ENCODE measurements at places on chromosomes 16 and 17. TPM values are rescaled to one million over a fixed set of nuclear protein-coding genes. Genes with fewer than 3 reads are reported as not detected.

Gene SLC12A3
- total RNA-seq = not detected

Gene SSH2
- 32.0 TPM for total RNA-seq

- DNase-seq = no peak
- no peaks in the 10 kb centered on the region for H3K27me3 ChIP-seq
- no peaks in the 10 kb centered on the region for H3K4me1 ChIP-seq
- no peak overlapping the region for H3K27ac ChIP-seq
- no peak overlapping the region for H3K4me3 ChIP-seq
- H3K36me3 ChIP-seq = no peaks in the 10 kb centered on the region
These were observed 283.7 kb downstream of the CBLN1 start for GRCh38 chr16:48997946-48998345.

DNA sequence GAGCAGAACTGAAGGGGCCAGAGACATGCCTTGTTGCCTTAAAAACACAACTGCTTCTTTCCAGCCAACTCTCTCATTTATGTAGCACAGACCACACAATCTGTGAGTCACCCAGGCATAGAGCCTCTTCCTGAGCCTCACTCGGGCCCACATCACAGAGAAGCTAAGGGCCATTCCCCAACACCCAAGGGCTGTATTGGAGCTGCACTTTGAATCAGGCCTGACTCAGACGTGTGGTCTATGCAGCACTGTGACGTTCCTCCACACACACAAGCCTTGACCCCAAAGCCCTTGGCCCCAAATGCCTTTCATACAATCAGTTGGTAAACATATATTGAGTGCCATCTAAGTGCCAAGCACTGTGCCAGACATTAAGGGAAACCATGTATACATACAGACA, 308.9 kb upstream of the DYNLRB2 start:
- no peak overlapping the region for H3K27ac ChIP-seq
- H3K4me1 ChIP-seq = peaks cover 2% of the 10 kb centered on the region
- peaks cover under 1% of the 10 kb centered on the region for H3K27me3 ChIP-seq
- no peaks in the 10 kb centered on the region for H3K36me3 ChIP-seq
- DNase-seq = peak; percentile 62
- no peak overlapping the region for H3K4me3 ChIP-seq

Gene MEOX1
- 0.34 TPM for total RNA-seq

DNA sequence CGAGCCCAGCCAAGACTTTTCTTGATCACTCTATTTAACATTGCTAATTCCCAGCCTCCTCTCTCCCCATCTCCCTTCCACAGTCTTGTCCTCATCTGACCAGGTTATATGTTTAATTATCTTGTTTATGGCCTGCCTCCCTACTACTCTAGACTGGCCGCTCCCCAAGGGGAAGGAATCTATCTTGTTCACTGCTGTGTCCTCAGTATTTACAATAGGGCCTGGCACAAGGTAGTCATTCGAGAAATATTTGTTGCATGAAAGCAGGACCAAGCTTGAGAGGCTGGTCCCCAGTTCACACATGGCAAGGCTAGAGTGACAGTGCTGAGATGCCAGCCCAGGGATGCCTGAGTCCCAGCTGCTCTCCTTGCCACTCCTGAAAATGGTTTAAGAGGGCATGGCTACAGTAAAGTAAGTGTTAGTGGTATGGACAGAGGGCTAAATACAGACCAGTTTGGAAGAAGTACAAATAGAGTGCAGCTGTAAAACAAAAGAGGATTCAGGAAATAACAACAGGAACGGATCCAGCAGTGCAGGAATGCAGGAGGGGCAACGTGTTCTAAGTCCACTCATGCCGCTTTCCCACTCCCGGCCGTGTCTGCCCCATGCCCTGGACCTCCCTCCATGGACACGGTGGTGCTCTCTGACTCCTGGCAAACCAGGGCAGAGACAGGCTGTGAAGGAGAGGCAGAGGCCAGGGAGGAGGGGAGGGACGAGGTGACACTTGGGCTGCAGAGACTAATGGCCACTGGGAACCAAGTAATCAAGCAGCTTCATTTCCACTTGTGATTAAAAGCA, 65.6 kb downstream of the TOM1L2 start:
- H3K27ac ChIP-seq = no peak overlapping the region
- H3K27me3 ChIP-seq = no peaks in the 10 kb centered on the region
- no peaks in the 10 kb centered on the region for H3K4me1 ChIP-seq
- H3K36me3 ChIP-seq = no peaks in the 10 kb centered on the region
- H3K4me3 ChIP-seq = no peak overlapping the region
- DNase-seq = no peak

DNA sequence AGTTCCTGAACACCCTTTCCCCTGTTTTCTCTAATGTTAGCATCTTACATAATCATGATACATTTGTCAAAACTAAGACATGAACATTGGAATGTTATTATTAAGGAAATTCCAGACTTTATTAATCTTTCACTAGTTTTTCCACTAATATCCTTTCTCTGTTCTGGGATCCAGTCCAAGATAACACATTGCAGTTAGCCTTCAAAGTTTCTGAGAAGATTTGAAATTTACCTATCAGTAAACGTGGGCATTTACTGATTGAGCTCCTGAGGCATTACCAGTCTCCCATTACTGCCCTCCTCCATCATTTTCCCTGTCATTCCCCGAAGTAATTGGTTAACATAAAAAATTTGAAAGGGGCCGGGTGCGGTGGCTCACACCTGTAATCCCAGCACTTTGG, 5.7 kb upstream of the CD300LG start:
- no peak overlapping the region for H3K4me3 ChIP-seq
- H3K4me1 ChIP-seq = no peaks in the 10 kb centered on the region
- no peak overlapping the region for H3K27ac ChIP-seq
- H3K36me3 ChIP-seq = no peaks in the 10 kb centered on the region

DNA sequence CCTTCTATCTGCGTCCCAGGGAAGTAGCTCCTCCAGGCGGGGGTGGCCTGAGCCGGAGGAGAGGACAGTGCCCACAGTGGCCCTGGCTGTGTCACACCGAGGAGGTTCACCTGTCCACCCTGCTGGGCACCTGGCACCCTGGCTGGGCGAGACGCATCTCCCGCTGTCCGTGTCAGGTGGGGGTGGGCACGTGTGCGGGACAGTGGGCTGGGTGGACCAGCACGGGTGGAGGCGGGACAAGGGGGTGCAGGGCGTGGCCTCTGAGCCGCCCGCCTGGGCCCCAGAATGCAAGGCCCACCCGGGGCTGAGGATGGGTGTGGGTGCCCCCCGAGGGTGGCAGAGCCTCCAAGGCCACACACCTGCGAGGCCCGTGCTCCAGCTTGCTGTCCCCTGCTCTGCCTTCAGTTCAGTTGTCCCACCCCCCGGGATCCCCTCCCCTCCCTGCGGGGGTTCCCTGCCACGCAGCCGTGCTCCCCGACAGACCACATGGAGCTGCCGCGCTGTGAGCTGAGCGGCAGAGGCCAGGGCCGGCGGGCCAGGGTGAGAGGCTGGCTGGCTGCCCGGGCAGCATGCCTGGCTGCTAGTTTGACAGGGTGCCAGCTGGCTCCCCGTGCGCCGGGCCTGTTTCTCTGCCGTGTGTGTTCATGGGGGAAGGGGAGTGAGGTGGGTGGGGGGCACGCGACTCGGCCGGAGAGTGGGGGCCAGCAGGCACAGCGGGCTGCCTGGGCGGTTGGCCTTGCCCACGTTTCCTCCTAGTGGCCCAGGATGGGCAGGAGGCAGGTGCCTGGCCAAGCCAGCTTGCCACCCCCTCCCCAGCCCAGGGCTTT, 33.9 kb downstream of the BAHCC1 start:
- peaks cover 3% of the 10 kb centered on the region for H3K4me1 ChIP-seq
- DNase-seq = no peak
- peaks cover 23% of the 10 kb centered on the region for H3K27me3 ChIP-seq
- H3K4me3 ChIP-seq = no peak overlapping the region
- no peak overlapping the region for H3K27ac ChIP-seq

DNA sequence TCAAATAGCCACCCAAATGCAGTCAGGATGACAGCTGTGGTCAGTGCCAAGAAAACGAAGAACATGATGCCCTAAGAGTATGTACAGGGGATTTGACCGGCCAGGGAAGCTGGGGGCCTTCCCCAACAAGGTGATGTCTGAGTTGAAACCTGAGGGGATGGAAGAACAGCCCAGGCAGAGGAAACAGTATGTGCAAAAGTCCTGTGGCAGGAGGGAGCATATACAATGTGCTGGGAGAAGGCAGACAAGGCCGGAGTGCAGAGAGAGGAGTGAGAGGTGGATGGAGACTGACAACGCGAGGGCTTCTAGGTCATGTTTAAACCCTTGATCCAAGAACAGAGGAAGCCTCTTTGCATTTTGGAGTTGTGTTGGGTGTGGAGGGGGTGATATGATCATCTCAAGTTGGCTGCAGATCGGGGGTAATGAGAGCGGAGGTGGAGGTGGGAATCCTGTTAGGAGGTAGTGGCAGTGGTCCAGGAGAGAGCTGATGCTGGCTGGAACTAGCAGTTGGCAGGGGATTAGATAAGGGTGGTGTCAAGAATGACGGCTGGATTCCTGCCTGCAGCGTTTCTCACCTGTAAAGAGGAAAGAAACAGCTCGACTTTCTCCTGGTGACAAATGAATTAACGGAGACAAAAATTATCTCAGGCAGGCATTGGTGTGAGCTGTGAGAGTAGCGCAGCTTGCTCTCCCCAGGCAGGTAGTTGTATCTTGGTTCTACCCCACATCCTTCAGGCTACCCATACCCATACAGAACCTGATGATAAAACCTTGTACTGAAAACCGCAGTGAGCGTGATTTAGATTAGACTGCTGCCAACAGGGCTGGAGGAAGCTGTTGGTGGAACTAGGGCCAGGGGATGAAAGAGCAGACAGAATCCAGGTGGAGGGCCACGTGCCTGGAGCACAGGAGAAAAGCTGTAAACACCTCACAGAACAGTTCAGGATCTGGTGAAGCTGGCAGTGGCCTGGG, 37.2 kb upstream of the NGFR start:
- no peak for DNase-seq
- H3K27ac ChIP-seq = no peak overlapping the region
- H3K36me3 ChIP-seq = no peaks in the 10 kb centered on the region
- no peak overlapping the region for H3K4me3 ChIP-seq

GRCh38 chr16:53775821-53776431, 72.0 kb downstream of the FTO start:
- H3K4me3 ChIP-seq = no peak overlapping the region
- H3K4me1 ChIP-seq = peaks cover 20% of the 10 kb centered on the region
- H3K36me3 ChIP-seq = no peaks in the 10 kb centered on the region
- H3K27me3 ChIP-seq = no peaks in the 10 kb centered on the region
- no peak overlapping the region for H3K27ac ChIP-seq

Gene BRICD5
- 5.7 TPM for total RNA-seq

GRCh38 chr17:79622122-79622601, 11.3 kb upstream of the RBFOX3 start:
- no peaks in the 10 kb centered on the region for H3K4me1 ChIP-seq
- peaks cover 16% of the 10 kb centered on the region for H3K27me3 ChIP-seq
- H3K36me3 ChIP-seq = no peaks in the 10 kb centered on the region
- H3K4me3 ChIP-seq = no peak overlapping the region
- H3K27ac ChIP-seq = no peak overlapping the region
- peak; percentile 3 for DNase-seq

DNA sequence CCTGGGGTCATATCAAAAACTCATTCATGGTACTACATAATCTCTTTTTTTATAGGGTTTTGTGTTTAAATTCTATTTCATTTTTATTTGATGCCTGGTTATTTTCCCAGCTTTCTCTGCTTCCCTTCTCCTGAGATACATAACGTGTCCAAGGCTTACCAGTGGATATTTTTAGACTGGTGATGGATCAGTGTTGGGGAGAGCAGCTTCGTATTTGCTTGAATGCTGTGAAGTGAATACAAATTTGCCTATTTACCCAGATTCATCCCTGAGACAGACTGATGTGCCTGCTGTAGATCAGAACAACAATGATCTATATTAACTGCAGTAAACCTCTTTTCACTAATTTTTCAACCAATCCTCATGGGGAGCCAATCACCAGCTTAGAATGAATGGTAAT, 43.2 kb upstream of the FOXJ1 start:
- H3K4me3 ChIP-seq = no peak overlapping the region
- H3K36me3 ChIP-seq = peaks cover 1% of the 10 kb centered on the region
- no peak for DNase-seq
- no peaks in the 10 kb centered on the region for H3K27me3 ChIP-seq

Gene CA10
- total RNA-seq = not detected

DNA sequence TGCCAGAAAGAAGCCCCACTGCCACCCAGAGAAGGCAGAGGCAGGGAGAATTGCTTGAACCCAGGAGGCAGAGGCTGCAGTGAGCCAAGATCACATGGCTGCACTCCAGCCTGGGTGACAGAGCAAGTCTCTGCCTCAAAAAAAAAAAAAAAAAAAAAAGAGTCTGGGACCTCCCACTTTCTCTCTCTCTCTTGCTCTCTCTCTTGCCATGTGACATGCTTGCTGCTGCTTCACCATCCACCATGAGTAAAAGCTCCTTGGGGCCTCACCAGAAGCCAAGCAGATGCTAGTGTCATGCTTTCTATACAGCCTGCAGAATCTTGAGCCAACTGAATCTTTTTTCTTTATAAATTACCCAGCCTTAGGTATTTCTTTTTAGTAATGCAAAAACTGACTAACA, 21.5 kb upstream of the SRSF1 start:
- H3K36me3 ChIP-seq = no peaks in the 10 kb centered on the region
- no peak for DNase-seq
- H3K4me1 ChIP-seq = no peaks in the 10 kb centered on the region
- H3K27me3 ChIP-seq = peaks cover 14% of the 10 kb centered on the region
- H3K27ac ChIP-seq = no peak overlapping the region

GRCh38 chr17:77771145-77771544, 187.4 kb upstream of the TNRC6C start:
- no peak overlapping the region for H3K4me3 ChIP-seq
- H3K27me3 ChIP-seq = no peaks in the 10 kb centered on the region

Gene KRT17
- not detected for total RNA-seq

Data from activated CD4-positive, alpha-beta memory T cell treated with anti-CD3 and anti-CD28 coated beads for 36 hours (primary cell).